ENCODE measurements at places on chromosomes 1 and 21.
A peak's percentile ranks its signal among the peaks of the same experiment; 100 is the strongest.

DNA sequence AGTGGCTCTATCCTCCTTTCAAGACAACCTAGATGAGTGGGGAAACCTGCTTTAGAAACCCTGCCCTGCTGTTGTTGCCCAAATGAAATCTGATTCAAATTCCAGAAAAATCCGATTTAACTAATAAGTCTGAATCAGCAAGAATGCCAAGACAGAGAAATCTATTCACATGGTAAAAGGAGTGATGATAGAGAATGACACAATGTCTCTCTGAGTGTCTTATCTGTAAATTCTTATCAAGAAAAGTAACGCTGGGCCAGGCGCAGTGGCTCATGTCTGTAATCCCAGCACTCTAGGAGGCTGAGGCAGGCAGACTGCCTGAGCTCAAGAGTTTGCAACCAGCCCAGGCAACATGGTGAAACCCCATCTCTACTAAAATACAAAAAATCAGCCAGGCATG is 13.7 kb upstream of the GUCA2A start:
- no peak for DNase-seq

DNA sequence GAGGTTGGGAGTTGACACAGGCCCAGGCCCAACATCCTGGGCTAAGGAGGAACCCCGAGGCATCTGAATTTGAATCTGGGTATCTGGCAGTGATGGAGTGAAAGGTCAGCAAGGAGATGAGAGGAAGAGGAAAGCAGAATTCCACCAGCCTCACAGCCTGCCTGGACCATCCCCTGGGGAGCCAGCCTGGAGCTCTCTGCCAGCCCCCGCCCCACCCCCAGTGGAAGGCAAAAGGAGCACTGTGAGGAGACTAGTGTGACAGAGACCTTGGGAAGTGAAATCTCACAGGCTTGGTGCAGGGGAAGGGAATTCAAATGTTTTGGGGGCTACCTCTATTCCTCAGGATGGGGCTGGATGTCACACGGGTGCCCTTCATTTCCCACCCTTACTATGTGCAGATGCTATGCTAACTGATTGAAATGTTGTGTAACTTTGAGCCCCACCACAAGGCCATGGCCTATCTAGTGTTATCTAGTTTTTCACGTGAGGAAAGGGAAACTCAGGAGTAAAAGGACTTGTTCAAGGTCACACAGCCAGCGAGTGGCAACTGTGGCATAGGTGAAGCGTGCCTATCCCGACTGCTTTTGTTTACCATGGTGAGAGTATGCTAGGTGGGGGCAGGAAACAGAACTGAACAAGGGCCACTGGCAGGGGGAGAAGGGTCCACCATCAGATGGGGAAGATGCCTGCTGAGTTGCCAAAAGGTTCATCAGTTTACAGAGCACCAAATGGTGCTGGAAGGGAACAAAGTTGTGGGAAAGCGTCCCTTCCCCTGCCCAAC is 29.8 kb downstream of the AHDC1 start:
- no peak for DNase-seq

- DNase-seq: no peak
Measured at GRCh38 chr21:15343066-15343465, 278.3 kb upstream of the NRIP1 start.

DNA sequence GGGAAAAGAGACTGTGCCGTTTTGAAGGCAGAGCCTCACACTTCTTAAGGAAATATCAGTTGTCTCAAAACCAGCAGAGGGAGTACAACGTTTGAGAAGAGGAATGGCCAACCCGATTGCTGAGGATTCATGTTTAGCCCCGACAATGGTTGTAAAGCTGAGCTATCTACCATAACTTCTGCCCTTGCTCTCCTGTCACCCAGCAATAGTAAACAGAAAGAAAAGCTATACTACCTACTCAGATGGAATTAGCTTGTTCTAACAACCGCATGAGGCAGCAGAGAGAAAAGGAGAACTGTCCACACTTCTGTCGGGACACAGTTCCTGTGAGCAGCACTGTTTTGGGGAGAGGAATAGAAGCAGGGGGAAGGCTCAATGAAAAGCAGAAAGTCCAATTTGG is 91.2 kb downstream of the SLC45A1 start:
- peak; percentile 76 for DNase-seq

GRCh38 chr1:15870421-15870820 is 22.9 kb downstream of the SPEN start:
- peak; percentile 16 for DNase-seq

DNA sequence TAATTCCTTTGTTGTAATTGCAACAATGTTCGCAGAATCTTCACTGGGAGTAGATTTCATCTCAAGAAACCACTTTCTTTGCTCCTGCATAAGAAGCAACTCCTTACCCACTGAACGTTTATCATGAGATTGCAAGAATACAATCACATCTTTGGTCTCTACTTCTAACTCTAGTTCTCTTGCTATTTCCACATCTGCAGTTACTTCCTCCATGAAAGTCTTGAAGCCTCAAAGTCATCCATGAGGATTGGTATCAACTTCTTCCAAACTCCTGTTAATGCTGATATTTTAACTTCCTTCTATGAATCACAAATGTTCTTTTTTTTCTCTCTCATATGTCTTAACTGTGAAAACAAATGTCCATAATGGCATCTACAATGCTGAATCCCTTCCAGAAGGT is 118.6 kb upstream of the RAB4A start:
- no peak for DNase-seq

DNA sequence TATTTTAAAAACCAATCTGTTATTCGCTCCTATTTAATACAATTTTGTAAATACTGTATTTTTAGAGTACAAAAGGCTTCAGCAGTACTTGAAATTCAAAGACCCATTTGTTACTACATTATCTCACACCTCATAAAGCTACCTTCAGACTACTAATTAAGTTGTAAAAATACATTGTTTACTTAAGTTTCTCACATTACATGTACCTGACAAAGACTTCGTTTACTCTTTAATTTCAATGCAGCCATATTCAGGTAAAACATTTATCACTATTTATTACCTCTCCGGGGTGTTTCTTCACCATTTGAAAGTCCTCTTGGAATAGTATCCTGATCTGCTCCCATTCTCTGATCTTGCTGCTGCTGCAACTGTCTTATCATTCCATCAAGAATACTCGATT is 55.2 kb downstream of the BRWD1 start:
- no peak for DNase-seq

- no peak for DNase-seq
Measured at GRCh38 chr1:36257375-36257767, 33.1 kb downstream of the THRAP3 start.

All from endothelial cell of umbilical vein (primary cell).